ENCODE measurements at places on chromosomes 6 and 20.
A peak's percentile ranks its signal among the peaks of the same experiment; 100 is the strongest.

- no peak for DNase-seq
Measured at GRCh38 chr6:119633461-119633860, 283.9 kb upstream of the MAN1A1 start.

DNA sequence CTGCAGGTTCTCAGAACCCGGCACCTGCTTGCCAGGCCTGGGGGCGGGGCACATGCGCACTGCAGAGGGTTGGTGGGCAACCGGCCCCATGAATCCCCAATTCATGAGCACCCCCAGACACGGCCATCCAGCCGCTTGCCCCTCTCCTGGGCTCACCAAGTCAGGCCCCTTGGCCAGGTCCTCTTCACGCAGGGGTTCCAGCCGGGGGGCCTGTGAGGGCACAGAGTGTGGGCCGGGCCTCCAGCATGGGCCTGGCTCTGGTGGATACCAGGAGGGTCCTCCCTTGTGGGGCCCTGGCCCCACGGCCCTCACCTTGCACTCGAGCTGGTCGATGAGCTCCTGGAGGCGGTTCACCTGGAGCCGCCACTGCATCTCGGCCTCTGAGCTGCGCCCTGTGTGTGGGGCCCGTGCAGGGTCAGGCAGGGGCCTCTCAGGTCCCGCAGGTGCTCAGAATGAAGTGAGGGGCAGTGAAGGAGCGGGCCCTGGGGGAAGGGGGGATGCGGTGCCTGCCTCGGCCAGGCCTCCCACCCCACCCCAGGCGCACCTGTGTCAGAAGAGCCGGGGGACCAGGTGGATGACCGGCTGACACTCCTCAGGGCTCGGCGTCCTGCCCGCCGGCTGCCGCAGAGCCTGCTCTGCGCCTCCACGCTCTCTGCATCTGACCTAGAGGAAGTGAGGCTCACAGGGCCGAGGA, 2.6 kb upstream of the C20orf144 start:
- DNase-seq: no peak

- DNase-seq: no peak
Measured at GRCh38 chr20:22833851-22834250, 201.3 kb upstream of the SSTR4 start.

- DNase-seq: no peak
Measured at GRCh38 chr6:86355271-86355670, 582.1 kb upstream of the HTR1E start.

DNA sequence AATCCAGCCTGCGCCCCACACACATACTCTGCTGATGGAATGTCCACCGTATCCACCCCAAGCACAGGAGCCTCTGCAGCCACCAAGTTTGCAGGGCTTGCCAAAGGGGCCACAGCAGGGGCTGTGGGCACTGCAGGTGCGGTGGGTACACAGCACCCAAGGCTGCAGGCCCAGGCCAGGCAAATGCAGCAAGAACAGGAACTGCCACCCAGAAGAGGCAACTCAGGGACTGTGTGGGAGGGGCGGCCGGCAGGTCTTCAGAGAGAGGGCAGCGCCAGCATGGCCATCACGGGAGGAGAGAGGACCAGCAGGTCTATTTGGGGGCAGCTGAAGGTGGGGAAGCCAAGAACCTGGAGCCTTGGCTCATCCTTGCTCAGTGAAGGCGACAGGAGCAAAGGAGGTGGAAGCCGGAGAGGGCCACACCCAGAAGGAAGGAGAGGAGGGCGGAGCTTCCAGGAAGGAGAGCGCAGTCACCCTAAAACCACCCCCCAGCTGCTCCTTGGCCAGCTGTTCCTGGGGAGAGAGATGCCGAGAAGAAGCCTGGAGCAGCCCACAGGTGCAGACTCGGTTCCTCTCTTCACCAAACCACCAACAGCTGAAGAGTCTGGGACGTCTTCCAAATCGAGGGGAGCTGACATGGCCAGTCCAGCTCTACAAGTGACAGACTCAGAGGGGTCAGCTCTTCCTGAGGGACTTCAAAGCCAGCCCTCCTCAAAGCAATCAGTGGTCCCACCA, 265.1 kb upstream of the CDYL start:
- DNase-seq: no peak

DNA sequence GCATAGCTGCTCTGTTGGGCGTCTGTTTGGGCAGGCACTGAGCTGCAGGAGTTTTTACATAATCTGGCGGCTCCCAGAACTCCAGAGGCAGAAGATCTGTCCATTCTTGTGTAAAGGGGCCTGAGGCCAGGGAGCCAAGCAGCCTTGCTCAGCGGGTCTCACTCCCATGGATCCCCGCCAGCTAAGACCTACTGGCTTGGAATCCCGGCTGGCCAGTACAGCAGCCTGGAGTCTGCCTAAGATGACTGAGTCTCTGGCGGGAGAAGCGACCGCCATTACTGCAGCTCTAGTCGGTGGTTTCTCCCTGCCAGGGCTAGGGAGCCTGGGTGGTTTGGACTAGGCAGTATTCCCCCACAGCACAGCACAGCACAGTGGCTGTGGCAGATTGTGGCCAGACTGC, 268.4 kb upstream of the SYNCRIP start:
- no peak for DNase-seq

- DNase-seq: peak; percentile 81
Measured at GRCh38 chr20:43187476-43188233, 2.1 kb downstream of the PTPRT start.

DNA sequence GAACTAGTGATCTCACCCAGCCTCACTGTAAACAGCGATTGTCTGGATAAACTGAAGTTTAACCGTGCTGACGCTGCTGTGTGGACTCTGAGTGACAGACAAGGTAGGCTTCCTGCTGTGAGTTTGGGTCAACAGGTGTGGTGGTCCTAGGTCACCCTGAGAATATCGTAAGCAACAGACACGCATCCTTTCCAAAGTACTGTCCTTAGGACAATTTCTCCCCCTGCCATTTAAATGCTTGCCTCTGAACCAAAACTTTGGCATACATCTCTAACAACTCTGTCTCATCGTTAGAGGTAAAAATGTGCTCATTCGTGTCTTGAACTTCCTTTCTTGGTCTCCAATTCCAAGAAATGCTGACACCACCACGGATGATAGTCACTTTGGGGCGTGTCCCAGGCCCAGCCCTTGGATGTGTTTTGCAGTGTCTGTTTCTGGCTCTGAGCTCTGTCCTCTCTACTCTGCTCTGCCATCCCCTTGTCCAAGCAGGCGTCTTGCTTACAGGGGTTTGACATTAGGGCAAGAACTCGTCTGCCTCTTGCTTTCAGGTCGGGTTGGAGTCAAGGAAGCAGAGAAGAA, 95.5 kb downstream of the EYA2 start:
- no peak for DNase-seq

- DNase-seq: no peak
Measured at GRCh38 chr6:8180327-8181159, 78.2 kb upstream of the EEF1E1 start.

- no peak for DNase-seq
Measured at GRCh38 chr6:76516924-76517323, 444.5 kb upstream of the IMPG1 start.
